ENCODE measurements at places on chromosomes 5 and 9. TPM values are rescaled to one million over a fixed set of nuclear protein-coding genes. Genes with fewer than 3 reads are reported as not detected.

GRCh38 chr5:56270058-56270457 is 36.9 kb upstream of the ANKRD55 start:
- peaks cover 6% of the 10 kb centered on the region for H3K27me3 ChIP-seq
- no peaks in the 10 kb centered on the region for H3K36me3 ChIP-seq
- H3K4me1 ChIP-seq, result peaks cover 7% of the 10 kb centered on the region

- no peaks in the 10 kb centered on the region for H3K4me1 ChIP-seq
- no peak overlapping the region for H3K27ac ChIP-seq
- H3K27me3 ChIP-seq, result no peaks in the 10 kb centered on the region
- no peaks in the 10 kb centered on the region for H3K36me3 ChIP-seq
- DNase-seq, result no peak
Observed at GRCh38 chr5:30099634-30100033, 1093.9 kb upstream of the CDH6 start.

- H3K36me3 ChIP-seq, result no peaks in the 10 kb centered on the region
- peak; percentile 32 for DNase-seq
- H3K27me3 ChIP-seq, result peaks cover 60% of the 10 kb centered on the region
- H3K4me3 ChIP-seq, result no peak overlapping the region
Observed at GRCh38 chr9:84670138-84671041, 861 bp downstream of the NTRK2 start.

DNA sequence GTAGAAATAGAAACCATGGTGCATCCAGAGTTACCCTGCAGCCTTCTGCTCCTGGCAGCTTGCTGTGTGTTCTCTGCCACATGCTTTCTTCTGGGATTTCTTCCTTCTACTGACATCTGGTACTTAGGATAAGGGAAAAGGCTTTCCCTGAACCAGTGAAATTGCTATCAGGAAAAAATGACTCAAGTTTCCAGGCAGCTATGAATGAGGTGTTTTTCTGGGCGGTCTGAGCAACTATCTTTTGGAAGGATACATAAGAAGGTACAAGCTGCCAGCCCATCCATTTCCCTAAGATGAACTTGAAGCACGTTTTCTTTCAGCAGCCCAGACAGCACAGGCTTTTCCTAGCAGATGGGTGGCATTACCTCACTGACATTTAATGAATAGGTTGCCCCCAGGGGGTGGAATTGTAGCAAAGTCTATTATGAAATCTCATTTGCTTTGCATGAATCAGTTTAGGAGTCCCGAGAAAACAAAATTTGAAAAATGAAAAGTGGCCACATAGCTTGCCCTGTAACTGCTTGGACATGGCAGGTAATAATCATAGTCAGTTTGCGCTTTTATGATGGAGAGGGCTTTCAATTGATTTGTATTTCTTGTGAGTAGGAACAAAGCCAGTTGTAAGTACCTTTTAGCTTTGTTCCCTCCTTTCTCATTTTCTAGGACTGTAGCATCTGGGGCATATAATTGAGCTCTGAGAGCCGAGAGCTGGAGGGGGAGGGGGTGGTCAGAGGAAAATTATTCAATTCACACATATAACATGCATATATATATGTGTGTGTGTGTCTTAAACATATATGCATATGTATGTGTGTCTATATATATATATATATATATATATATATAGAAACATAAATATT is 108.5 kb downstream of the C9orf152 start:
- peaks cover 1% of the 10 kb centered on the region for H3K4me1 ChIP-seq
- no peaks in the 10 kb centered on the region for H3K27me3 ChIP-seq

DNA sequence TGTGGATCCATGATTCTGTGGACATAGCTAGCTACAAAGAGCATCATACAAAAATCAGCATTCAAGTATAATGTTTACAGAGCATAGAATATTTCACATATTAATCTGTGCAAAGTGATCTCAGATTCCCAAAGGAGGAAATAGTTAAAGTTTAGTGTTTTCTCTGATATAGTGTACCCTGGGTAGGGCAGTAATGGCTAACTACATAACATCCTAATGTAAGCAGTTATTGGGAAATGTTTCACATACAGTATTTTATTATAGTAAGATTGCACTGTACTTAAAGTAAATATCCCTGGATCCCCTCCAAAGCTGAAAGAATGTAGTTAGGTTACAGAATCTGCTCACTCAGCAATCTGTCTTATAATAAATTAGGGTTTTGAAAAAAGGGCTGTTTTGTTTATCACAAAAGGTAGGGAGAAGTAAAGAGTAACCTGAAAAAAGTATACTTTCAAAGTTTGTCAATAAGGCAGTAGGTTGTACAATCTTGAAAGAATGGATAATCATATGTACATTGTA is 52.5 kb upstream of the SMARCA2 start:
- H3K4me3 ChIP-seq, result no peak overlapping the region
- DNase-seq, result no peak
- no peak overlapping the region for H3K27ac ChIP-seq
- H3K27me3 ChIP-seq, result peaks cover 15% of the 10 kb centered on the region

- H3K27me3 ChIP-seq, result no peaks in the 10 kb centered on the region
- no peak overlapping the region for H3K4me3 ChIP-seq
- H3K36me3 ChIP-seq, result peaks cover 4% of the 10 kb centered on the region
- no peak for DNase-seq
- H3K4me1 ChIP-seq, result peaks cover 4% of the 10 kb centered on the region
Observed at GRCh38 chr5:107893642-107894041, 222.9 kb upstream of the EFNA5 start.

DNA sequence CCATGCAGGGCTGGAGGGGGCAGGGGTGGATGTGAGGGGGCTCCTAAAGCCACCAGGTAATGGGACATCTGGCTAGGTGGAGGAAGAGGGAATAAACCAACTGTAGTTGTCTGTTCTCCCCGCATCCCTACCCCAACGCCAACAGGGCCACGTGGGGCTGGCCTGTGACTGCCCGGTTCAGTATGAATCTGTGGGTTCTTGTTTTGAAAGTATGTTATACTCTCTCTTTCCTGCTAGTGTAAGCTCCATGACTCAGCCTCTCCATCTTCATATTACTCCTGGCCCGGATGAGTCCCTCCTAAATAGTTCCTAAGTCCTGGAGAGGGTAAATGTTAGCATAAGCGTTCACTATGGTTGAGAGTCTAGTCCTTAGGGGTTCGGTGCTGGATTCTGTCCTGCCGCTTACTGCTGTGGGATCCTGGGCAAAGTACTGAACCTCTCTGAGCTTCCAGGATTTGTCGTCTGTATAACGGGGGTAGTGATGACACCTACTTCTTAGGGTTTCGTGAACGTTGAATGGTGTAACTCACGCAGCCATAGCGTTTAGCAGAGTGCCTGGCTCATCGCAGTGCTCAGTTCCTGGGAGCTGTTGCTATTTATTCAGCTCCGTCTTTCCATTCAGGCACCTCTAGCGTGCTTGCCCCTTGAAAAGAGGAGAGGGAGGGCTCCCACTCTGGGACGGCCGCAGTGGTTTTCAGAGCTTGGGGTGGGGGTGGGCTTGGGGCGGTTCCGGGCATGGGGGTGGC is 28.8 kb downstream of the LHX2 start:
- H3K4me1 ChIP-seq, result peaks cover 7% of the 10 kb centered on the region
- H3K36me3 ChIP-seq, result no peaks in the 10 kb centered on the region
- no peak overlapping the region for H3K4me3 ChIP-seq
- H3K27ac ChIP-seq, result no peak overlapping the region
- H3K27me3 ChIP-seq, result peaks cover 76% of the 10 kb centered on the region
- DNase-seq, result peak; percentile 44

- DNase-seq, result no peak
- no peaks in the 10 kb centered on the region for H3K27me3 ChIP-seq
Observed at GRCh38 chr9:35755071-35755470, 995 bp upstream of the MSMP start.

- H3K27ac ChIP-seq, result no peak overlapping the region
- no peak for DNase-seq
- peaks cover 8% of the 10 kb centered on the region for H3K27me3 ChIP-seq
Observed at GRCh38 chr5:113269023-113269997, 165.5 kb downstream of the TSSK1B start.

GRCh38 chr9:80061096-80061495 is 489.3 kb downstream of the TLE4 start:
- no peaks in the 10 kb centered on the region for H3K36me3 ChIP-seq
- H3K4me3 ChIP-seq, result no peak overlapping the region
- H3K27me3 ChIP-seq, result no peaks in the 10 kb centered on the region

GRCh38 chr9:87640385-87640795 is 85.5 kb upstream of the CTSL start:
- DNase-seq, result no peak
- H3K4me1 ChIP-seq, result peaks cover 4% of the 10 kb centered on the region
- peaks cover 2% of the 10 kb centered on the region for H3K27me3 ChIP-seq
- no peak overlapping the region for H3K27ac ChIP-seq
- H3K4me3 ChIP-seq, result no peak overlapping the region

GRCh38 chr9:659286-659685 is 182.2 kb upstream of the DMRT1 start:
- H3K36me3 ChIP-seq, result peaks cover 2% of the 10 kb centered on the region
- DNase-seq, result no peak
- peaks cover 5% of the 10 kb centered on the region for H3K27me3 ChIP-seq
- peaks cover 14% of the 10 kb centered on the region for H3K4me1 ChIP-seq
- H3K4me3 ChIP-seq, result no peak overlapping the region

DNA sequence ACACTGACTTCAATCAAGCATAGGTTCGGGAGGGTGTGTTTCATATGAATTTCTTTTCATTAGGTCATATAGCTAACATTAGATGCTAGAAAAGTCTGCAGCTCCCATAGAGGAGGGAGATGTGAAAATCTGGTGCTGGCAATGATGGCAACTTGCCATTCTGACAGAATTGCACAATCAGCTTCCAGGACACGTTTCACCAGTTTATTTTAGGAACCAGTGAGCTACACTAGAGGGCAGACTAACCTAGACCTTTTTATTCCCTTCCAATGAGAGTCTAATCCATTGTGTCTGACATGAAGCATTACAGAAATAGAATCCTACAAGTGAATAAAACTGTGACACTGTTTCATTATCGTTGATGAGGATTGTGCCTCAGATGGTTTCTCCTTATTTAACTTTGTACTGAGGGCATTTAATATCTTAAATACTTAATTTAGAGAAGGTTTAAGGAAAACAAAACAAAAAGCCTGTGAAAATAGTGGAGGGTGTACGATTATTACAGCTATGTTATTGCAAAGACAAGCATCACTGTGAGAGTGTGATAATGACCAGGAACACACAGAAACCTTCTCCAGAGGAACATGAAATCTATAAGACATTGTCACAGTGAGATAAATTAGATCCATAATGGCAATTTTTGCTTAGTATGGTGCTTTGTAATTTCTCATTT is 363.3 kb upstream of the RPS23 start:
- H3K36me3 ChIP-seq, result no peaks in the 10 kb centered on the region
- DNase-seq, result no peak
- H3K27me3 ChIP-seq, result peaks cover 13% of the 10 kb centered on the region
- H3K4me3 ChIP-seq, result no peak overlapping the region
- H3K4me1 ChIP-seq, result peaks cover 14% of the 10 kb centered on the region

DNA sequence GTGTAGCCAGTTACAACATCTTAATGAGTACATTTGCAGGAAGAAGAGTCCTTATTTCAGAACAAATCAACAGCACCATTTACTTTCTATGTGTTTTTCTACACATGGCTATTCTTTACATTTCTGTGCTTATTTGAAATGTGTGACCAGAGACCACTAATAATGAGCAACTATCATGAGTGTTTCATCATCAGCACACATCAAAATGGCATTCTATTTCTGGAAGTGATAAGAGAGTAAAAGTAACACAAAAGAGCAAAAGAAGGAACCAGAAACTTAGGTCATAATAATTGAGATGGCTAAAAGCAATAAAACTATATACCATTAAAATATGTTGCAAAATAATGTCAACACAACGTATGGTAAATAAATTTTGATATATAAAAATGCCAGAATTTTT is 159.7 kb downstream of the PBX3 start:
- peaks cover 2% of the 10 kb centered on the region for H3K27me3 ChIP-seq
- H3K4me3 ChIP-seq, result no peak overlapping the region
- H3K27ac ChIP-seq, result no peak overlapping the region
- no peak for DNase-seq

DNA sequence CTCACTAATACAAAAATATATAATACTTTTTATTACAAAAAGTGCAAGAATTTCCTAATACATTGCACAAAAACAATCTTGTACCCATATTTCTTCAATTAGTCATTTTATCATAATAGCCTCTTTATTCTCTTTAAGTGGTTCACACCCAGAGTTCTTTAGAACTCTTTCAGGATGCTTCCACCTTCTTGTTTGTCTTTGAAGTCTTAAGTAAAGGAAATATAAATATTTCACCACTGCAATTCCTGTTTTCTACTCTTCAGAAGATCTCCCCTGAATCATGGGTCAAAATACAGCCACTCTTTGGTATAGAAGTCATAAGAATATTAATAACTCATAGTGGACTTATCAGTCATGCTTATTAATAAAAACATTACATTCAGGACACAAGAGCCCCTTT is 293.0 kb downstream of the ATPSCKMT start:
- H3K27ac ChIP-seq, result no peak overlapping the region
- H3K4me3 ChIP-seq, result no peak overlapping the region
- no peaks in the 10 kb centered on the region for H3K4me1 ChIP-seq
- no peaks in the 10 kb centered on the region for H3K27me3 ChIP-seq
- DNase-seq, result no peak
- H3K36me3 ChIP-seq, result no peaks in the 10 kb centered on the region

DNA sequence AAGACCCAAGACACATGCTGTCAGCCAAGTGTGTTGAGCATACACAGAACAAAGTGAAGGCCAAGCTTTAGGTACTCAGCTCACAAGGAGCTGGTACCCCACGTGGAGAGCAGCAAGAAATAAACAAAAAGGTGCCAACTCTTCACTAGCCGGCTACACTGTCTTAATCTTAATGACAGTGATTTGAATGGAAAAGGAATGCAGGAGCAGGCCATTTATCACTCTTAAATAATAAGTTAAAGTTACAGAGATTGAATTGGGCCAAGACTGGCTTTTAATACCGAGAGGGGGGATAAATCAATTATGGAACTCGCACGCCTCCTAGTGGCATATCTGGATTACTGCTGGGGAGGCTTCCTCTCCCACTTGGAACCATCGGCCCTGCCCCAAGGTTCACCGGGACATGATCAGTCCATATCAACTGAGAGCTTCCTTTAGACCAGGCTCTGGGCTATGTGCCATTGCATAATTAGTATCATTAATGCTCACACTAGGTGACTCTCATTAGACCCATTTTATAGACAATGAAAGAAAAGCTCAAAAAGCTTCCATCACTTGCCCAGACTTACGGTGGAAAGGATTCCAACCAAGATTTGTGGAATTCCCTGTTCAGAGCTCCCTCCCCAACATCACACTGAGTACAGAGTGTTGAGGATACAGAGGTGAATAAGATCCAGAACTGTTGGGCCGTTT is 94.0 kb downstream of the ACTL7B start:
- H3K27ac ChIP-seq, result no peak overlapping the region
- H3K27me3 ChIP-seq, result no peaks in the 10 kb centered on the region
- H3K4me3 ChIP-seq, result no peak overlapping the region
- no peaks in the 10 kb centered on the region for H3K4me1 ChIP-seq
- H3K36me3 ChIP-seq, result no peaks in the 10 kb centered on the region
- no peak for DNase-seq

- DNase-seq, result no peak
- H3K4me3 ChIP-seq, result no peak overlapping the region
- no peak overlapping the region for H3K27ac ChIP-seq
- no peaks in the 10 kb centered on the region for H3K36me3 ChIP-seq
- H3K27me3 ChIP-seq, result peaks cover 10% of the 10 kb centered on the region
Observed at GRCh38 chr5:139806111-139806510, 10.5 kb downstream of the PSD2 start.

Gene OXCT1
- 59.9 TPM for total RNA-seq

Gene PAX5
- 1.1 TPM for total RNA-seq

Gene LIFR
- total RNA-seq, result not detected

Gene PCDHA7
- not detected for total RNA-seq

Gene GDA
- not detected for total RNA-seq

Gene GABRA6
- not detected for total RNA-seq

Gene TLR4
- 0.72 TPM for total RNA-seq

Gene GDNF
- not detected for total RNA-seq

Gene GGTA1
- total RNA-seq, result not detected

Gene IRX1
- not detected for total RNA-seq

Gene UBE2QL1
- not detected for total RNA-seq

Measured in activated naive CD8-positive, alpha-beta T cell treated with anti-CD3 and anti-CD28 coated beads, Interleukin-2, amount 10 ng/mL, durations not matched to agents 7 days and 5 days (primary cell).